ENCODE measurements at places on chromosomes 1 and 21.
A peak's percentile ranks its signal among the peaks of the same experiment; 100 is the strongest.

GRCh38 chr1:155043793-155044192 is 7.3 kb upstream of the ADAM15 start:
- DNase-seq = no peak

DNA sequence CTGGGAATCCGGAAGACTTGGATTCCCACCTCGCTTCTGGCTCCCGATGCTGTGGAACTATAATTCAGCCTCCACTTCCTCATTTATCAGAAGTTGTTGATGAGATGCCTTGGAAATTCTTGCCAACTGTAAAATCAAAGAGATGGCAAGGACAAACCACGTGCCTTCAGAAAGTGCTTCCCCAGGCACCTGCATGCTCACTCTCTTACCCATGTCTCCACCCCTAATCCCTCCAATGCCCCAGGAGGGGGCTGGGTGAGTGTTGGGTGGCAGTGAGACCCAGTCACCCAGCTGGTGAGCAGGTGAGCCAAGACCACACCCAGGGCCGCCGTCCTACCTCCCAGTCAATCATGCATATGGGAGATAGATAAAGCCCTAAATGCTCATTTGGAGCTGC is 160.8 kb downstream of the PSMG1 start:
- no peak for DNase-seq

GRCh38 chr1:6392809-6393399 is 663 bp downstream of the ACOT7 start:
- no peak for DNase-seq

- peak; percentile 89 for DNase-seq
Observed at GRCh38 chr1:9294405-9294773, 1.7 kb downstream of the SPSB1 start.

GRCh38 chr1:246661451-246661850 is 62.8 kb upstream of the SCCPDH start:
- DNase-seq = no peak

DNA sequence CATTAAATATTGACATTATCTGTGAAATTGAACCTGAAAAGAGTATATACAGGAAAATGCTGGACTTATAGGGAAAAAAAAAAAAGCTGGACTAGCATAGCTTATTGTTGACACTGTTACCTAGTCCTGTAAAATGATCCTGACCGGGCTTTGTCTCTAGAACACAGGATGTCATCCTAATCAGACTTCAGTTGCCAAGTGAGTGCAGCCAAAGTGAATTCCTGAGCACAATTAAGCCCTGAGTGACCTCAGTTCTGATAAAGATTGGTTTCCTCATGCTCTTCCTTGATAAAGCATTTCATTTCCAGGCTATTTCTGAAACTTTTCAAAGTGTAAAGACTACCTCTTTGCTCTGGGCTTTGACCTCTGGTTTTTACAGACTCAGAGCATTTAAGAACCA is 19.8 kb downstream of the SELP start:
- no peak for DNase-seq

DNA sequence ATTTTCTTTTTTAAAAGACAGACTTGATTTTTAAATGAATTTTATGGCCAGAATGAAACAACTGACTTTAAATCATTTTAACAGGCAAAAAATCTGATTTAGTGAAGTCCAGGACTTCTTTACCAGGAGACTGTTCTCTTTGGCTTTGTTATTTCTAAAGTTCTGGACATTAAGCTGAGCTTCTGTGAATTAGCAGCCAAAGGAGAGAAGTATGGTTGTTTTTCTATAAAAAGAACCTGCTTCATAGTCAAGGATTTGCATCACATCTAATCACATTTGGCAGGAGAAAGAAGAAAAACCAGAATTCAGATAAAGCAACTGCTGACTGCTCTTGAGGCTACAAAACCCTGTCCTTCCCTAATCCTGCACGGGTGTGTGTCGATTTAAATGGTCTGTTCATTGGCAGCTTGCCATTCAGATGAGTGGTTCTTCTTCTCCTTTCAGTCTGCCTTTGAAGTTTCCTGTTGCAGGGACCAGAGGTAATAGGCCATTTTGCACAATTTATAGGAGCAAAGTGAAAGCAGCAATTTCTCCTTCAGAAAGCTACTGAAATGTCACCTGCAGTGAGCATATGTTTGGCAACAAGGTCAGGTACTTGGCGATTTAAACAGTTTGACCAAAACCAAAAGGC is 215.4 kb downstream of the OLFM3 start:
- peak; percentile 14 for DNase-seq

DNA sequence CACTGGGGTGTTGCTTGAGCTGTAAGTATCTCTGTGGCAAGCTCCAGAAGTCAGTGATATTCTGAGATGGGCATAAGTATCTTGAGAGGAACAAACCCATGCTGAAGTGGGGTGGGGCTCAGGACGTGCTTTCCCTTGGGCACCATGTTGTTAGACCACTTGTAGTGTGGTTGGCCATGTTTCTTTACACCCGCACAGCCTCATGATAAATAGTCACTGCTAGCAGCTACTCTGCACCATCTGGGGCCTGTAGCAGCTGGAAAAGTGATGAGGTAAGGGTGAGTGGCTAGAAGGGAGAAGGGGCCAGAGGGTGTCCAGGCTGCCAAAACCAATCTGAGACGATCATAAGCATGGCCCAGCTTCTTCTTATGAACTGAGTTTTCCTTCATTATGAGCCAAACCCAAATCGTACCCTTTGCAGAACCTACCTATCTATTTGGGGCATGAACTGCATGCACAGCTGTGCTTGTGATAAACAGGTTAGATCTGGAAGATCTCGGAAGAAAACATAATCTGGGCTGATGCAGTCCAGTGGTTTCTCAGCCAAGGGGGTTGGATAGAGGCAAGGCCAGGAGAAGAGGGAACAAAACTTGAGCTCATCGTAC is 91.9 kb upstream of the IRF2BP2 start:
- DNase-seq = no peak

DNA sequence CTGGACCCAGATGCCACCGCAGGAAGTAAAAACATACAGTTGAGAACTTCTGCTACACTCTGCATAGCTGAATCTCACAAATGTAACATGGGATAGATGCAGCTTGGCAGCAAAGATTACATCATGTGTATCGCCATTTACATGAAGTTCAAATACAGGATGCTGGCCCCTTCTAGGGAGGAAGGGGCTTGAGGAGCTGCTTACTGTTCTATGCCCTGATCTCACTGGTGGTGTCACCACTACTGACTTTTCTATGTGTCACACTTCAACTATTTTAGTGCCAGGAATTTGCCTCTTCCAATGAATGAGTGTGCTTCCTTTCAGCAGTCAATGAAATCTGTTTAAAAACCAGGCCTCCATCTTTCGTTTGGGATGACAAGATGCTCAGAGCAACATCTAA is 31.1 kb downstream of the MRAP start:
- peak; percentile 74 for DNase-seq

DNA sequence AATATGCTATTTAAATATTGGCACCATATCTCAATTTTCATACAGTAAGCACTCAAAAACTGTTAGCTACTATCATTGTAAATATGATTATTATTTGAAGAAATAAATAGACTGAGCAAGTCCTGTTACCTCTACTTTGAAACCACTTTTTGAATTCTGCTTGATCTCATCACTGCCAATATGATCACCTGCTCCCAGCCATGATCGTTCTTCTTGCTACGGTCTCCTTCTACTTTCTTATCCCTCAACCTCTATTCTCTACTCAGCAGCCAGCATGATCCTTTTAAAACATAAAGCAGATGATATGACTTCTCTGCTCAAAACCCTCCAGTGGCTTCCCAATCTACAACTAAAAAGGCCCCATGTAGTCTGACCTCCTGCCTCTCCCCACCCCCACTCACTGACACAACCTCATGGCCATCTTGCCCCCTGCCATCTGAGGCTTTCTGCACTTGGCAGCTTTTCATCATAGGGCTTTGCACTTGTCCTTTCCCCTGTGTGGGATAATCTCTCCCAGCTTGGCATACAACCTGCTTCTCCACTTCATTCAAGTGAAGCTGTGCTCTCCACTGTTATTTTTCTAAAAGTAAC is 27.2 kb downstream of the CD34 start:
- DNase-seq = no peak

DNA sequence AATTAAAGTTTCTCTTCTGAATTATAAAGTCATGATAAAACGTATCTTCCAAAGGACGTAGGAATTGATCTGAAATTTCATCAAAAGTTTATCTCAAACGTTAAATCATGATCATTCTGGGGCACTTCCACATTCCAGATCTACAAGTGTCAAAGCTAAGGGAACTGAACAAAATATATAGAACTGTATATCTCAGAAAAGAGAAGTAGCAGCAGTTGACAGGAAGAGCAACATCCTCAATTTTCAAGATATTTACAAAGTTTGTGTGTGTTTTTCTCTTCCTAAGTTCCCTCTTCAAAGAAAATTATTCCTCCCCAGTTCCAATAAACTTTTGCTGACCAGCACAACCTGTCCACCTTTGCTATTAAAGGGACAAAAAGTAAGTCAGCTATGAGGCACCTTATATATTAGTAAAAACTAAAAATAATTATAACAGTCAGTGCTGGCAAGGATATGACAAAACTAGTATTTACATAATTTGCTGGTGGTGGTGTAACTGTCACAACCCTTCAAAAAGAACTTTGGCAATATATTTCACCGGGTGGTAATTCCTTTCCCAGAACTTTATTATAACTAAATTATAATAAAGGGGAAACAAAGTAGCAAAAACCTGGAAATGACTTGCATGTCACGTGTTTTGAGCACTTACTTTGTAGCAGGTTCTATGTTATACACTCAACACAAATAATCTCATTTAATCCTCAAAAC is 38.5 kb upstream of the EYA3 start:
- no peak for DNase-seq
